ENCODE measurements at places on chromosomes 5 and 9. TPM values are rescaled to one million over a fixed set of nuclear protein-coding genes. Genes with fewer than 3 reads are reported as not detected.
A peak's percentile ranks its signal among the peaks of the same experiment; 100 is the strongest.

DNA sequence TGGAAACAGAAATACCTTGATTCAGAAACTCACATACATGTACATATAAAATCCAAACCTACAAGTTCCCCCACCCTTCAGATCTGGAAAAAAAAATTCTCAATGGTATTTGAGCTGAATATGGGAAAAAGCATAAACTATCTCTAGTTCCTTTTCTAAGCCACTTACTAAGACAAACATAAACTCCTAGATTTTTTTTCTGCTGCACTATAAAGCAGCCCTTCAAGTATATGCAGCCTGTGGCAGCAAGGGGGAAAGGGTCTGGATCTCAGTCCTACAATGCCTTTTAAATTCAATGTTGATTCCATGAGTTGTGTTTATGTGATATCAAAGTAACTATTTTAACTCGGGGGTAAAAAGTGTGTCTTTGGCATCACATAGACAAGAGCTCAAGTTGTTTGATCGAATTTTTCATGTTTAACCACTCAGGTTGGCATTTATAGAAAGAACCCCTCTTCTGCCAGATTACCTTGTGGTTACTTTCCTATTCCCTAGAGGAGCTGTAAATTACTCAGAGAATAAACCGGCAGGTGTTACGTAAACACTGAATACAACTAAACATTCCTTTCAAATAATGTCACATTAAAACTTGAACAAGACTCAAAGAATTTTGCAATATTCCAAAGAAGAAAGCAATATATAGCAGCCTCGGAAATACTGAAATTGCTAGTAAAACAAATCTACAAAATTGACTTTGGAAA is 91.8 kb upstream of the FER start:
- DNase-seq: peak; percentile 71

- no peak for DNase-seq
Measured at GRCh38 chr9:138078846-138079245, 201.3 kb downstream of the CACNA1B start.

Gene CDH6
- 232 TPM for total RNA-seq

DNA sequence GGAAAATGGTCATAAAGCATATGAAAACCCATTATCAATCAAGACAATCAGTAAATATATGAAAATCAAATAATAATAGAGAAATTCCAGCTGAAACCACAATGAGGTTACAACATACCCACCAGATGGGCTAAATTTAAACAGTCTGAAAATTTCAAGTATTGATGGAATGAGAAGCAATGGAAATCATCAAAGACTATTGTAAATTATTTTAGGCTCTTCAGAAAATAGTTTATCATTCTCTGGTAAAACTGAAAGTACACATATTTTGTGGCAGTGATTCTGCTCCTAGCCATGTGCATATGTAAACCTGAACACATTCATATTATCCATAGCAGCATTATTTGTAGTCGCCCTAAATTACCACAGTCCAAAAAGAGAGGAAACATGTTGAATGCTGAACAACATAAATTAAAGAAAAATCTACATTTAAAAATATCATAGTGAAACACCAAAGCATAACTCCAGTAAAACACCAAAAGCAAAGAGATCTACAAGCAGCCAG is 215.3 kb downstream of the PRELID2 start:
- DNase-seq: peak; percentile 49

Gene IFNA21
- total RNA-seq: not detected

DNA sequence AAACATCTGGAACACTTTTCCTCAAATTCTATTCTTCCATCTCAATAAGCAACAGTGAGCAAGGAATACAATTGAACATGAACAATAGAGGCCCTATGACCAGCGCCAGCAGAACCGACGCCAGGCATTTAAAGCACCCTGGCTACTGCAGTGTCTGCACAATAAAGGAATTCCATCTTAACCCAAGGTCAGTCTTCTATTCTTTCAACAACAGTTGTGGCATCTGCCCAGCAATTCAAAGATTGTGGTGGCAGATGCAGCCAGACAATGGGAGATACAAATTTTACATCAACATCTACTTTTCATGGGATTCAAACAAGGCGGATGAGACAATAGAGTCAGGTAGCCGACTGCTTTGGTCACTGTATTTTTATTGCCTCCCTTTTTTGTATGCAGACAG is 65.9 kb downstream of the ELL2 start:
- no peak for DNase-seq

DNA sequence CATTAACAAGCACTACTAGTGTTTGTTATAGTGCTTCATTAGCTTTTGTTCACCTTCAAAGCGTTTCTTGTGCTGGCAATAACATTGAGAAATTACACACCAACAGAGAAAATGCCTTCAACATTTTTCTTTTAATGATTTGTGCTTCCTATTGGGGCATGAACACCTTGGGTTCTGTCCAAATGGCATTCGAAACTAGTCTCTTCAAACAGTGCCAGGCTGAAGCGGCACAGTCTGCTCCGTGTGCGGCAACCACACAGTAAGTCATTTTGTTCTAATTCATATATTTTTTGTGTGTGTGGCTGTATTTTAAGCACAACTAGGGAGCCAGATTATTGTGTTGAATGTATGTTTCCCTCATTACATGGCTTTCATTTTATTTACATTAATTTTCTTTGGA is 414.7 kb upstream of the SGCD start:
- DNase-seq: no peak

Gene RLN2
- not detected for total RNA-seq

- peak; percentile 60 for DNase-seq
Measured at GRCh38 chr5:176425138-176425537, 8.8 kb upstream of the CLTB start.

DNA sequence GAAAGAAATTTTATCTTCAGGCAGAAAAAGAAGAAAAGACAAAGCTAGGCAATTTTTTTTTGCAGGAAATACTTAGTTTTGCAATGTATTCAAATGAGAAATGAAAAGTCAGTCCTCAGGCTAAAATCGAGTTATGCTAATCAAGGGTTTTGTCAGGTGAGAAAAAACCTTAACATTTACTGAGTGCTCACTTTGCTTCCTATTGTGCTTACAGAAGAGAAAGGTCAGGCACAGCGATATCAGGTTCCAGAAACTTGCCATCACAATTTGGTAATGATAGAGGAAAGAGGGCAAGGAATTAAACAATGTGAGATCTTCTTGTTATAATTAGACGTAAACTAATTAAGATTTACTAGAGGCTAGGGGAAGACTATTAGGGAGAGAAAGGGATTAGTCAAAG is 431.7 kb upstream of the CTNND2 start:
- no peak for DNase-seq

Gene IFT74
- 11.9 TPM for total RNA-seq

GRCh38 chr5:7190712-7191250 is 205.2 kb upstream of the ADCY2 start:
- no peak for DNase-seq

Gene LEAP2
- under 0.01 TPM for total RNA-seq

Gene SPATA31A3
- not detected for total RNA-seq

Gene CREBRF
- total RNA-seq: 11.1 TPM

GRCh38 chr5:145948921-145949320 is 12.5 kb downstream of the SH3RF2 start:
- no peak for DNase-seq

- no peak for DNase-seq
Measured at GRCh38 chr9:38214432-38214831, 145.4 kb upstream of the SHB start.

Gene TMEM252
- total RNA-seq: not detected

Gene SLC36A3
- total RNA-seq: not detected

DNA sequence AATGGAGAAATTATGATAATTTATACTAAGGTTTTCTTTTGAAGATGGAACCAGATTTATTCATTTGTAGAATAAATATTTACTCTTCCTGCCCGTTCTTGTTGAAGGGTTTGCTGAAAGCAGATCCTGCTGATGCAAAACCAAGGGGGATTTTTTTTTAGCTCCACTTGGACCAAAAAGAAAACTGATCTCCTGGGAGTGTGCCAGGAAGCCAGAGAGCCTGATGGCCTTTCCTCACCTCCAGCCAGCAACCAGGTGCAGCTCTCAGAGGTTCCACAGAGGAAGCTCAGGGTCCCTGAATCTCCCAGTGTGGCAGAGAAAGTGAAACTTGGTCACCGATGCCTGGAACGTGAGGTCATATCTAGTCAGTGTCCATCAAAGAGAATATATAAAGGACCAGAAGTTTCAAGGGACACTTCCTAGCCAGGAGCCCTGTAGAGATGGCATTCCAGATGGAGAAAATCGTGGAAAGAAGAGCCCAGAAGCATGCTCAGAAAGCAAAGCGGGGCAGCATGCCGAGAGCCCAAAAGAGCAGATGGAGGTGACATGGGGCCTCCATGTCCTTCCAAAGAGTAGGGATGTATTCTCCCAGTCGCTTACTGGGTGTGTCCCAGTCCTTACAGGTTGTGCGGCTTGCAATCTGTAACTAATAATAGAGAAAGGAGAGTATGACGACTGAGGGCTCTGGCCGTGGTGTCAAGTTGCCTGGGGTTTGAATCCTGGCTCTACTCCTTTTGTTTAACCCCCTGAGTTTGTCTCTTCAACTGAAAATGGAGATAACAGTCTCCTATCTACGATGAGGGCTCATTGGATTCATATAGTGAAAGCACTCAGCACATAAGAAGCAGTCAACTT is 12.2 kb downstream of the AFAP1L1 start:
- no peak for DNase-seq

Gene TEX48
- total RNA-seq: not detected

All from IMR-90 (cell line).